ENCODE measurements at places on chromosomes 6 and 20.
A peak's percentile ranks its signal among the peaks of the same experiment; 100 is the strongest.

- DNase-seq, result no peak
These were observed 118.6 kb upstream of the UST start for GRCh38 chr6:148628251-148628650.

DNA sequence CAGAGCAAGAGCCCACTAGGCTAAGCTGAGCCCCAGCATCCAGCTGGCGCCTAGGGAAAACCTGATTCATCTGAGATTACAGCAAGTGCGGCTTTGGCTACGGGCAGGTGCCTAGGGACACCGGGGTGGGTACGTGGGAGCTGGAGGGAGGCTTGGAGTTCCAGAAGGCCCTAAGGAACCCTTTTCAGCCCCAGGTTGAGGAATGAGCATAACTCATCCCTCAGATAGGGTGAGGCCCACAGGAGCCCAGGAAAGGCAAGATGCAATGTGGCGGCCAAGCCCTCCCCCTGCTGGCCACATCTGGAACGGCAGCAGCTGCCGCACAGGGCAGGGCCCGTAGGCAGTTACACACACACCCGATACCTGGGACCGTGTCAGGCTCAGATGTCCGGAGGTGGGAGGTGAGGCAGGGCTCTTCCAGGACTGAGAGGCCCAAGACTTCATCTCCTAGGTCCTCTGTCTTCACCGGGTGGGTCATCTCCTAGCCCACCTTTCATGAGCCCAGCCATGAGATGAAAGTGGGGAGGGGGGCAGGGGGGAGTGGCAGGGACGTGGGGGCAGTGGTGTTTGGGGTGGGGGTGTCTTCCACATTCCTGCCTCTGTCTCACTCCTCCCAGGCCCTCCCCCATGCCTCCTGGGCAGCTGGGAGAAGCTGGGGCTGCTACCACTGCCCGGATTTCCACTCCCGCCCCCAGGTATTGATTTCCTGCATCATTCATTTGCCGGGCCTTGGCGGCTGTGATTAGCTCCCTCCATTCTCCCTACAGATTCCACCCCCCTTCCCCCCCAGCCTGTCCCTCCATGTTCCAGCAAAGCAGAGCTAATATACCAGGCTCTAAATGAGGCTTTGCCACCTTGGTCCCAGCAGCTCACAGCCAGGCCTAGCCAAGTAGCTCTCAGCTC is 5.5 kb downstream of the MDGA1 start:
- DNase-seq, result peak; percentile 86

GRCh38 chr6:38676236-38676973 is 26.5 kb downstream of the GLO1 start:
- peak; percentile 25 for DNase-seq

DNA sequence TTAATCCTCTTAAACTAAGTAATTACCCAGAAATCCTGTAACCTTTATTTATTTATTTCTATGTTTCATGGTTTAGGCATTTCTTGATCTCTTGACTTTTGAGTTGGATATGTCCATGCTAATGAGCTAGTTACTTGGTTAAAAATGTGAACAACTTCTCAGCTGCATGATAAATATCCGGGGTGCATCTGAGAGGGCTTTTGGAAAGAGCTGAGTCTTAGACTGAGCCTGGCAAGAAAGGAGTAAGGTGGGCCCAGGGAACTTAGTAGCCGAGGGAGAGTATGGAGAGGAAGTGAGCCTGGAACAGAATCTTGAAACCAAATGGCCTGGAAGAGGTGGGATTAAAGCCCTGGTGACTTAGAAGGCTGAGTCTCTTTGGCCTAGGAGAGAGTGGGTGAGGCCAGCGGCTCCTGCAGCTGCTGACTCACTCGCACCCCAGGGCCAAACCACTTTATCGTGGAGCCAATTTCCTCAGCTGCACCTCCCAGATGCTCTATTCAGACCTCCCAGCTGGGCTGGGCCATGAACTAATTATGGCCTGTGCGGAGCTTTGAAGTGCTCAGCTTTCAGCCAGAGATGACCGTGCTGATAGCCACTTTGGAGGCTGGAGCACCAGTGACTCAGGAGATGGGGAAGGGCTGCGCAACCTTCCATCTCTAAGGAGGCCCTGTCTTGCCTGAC is 19.1 kb downstream of the TGM3 start:
- no peak for DNase-seq

GRCh38 chr6:123233336-123233735 is 237.3 kb downstream of the CLVS2 start:
- no peak for DNase-seq

- DNase-seq, result no peak
These were observed 14.3 kb upstream of the ID1 start for GRCh38 chr20:31590717-31591225.

DNA sequence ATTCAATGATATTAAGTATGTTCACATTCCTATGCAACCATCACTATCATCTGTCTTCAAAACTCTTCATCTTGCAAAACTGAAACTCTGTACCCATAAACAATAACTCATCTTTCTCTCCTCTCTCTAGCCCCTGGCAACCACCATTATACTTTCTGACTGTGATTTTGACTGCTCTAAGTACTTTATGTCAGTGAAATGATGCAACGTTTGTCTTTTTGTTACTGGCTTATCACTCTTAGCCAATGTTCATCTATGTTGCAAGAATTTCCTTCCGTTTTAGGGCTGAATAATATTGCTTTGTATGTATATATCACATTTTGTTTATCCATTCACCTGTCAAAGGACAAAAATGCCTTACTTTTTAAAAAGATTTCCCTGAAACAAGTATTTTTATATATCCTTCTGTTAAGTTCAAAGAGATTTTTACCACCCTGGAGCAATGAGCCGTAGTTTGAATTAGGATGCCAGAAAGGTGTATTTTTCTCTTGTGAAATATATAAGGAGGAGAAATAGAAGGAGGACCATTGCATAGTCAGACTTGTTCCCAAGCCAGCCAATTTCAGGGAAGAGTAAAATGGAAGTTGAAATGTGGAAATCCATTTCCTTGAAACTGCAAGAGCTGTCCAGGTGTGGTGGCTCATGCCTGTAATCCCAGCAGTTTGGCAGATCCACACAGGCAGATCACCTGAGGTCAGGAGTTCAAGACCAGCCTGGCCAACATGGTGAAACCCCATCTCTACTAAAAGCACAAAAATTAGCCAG is 4.0 kb upstream of the CGAS start:
- DNase-seq, result no peak

GRCh38 chr6:158373214-158373613 is 60.9 kb downstream of the TULP4 start:
- DNase-seq, result no peak

- no peak for DNase-seq
These were observed 215.2 kb downstream of the PTPRK start for GRCh38 chr6:128305228-128305627.

- no peak for DNase-seq
These were observed 173.9 kb downstream of the EPM2A start for GRCh38 chr6:145561095-145562072.

DNA sequence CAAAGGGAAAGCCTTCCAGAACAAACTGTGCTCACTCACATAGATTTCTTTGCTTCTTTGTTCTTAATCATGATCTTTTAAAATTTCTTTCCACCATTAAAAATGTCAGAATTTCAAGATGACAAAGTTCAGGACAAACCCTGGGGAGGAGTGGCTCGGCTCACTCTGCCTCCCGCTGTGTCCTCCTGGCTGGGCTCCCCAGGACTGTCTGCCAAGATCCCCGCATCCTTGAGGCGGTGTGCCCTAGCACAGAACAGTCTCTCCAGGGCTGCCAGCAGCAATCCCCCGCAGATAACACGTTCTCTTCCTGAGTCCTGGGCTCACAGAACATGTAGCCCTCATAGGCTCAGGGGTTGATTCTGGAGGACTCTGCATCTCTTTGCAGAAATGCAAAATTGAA is 98.4 kb upstream of the KCNG1 start:
- DNase-seq, result no peak

DNA sequence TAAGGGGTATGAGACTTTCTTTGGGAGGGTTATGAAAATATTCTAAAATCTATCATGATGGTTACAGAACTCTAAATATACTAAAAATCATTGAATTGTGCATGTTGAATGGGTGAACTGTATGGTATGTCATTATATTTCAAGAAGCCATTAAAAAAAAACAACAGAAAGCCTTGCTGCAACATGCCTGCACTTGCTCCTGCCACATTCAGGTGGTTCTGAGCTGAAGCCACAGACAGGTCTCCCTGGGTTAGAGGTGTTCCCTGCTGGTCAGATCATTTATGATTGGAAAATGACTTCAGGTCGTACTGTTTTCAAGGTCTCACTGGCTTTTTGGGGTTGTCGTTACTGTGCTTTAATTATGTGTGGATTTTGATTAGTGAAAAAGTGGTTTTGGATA is 13.3 kb downstream of the GMPR start:
- DNase-seq, result no peak

DNA sequence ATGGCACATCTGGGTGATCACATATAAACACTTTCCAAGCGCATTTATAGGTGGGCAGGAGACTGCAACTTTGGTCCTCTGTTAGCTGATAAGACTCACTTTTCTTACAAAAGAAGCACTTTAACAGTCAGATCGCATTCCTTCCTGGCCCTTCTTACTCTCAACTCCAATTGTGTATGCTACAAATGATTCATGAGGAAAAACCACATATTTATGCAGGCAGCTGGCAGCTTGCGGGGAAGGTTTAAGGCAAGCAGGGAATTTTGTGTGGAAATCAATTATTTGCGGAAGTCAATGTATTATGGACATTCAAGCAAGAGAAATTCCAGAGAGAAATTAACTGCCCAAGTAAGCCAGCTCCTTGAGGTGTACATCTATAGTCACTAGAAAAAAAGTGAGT is 194.0 kb downstream of the PKHD1 start:
- no peak for DNase-seq

- DNase-seq, result peak; percentile 57
These were observed 20.9 kb upstream of the POM121L2 start for GRCh38 chr6:27332692-27333641.

DNA sequence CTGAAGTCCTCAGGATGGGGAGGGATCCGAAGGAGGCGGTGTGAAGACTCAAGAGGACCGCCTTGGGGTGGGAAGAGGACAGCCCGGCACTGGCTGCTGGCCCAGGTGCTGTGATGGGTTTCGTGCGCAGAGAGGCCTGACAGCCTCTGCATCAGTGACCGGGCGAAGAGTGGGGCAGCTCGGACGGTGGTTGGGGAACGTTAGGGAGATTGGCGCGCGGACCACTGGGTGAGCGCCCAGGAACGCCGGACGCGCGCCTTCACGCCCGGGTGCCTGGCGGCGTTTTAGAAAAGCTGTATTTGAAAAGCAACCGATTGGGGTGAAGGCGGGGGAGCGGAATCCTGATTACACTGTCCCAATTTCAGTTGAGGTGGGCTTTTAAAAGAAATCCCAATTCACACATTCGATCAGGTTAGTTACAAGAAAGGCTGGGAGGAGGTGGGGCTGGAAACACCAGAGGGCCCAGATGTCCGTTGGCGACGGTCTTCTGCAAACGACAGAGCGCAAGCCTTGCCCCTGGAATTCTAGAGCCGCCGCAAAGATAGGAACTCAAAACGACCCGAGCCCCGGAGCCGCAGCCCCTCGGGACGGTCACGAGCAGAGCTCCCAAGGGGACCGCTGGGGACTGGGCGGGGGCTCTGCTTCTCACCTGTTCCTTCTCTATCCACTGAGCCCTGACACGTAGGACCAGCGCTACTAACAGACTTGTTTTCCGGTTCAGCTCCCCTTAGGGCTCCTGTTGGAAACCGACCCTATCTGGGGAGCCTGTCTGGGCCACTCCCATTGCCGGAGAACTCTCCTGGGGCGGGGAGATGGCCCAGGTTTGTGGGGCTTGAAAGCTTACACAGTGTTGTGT is 8.5 kb upstream of the TRIM40 start:
- no peak for DNase-seq

DNA sequence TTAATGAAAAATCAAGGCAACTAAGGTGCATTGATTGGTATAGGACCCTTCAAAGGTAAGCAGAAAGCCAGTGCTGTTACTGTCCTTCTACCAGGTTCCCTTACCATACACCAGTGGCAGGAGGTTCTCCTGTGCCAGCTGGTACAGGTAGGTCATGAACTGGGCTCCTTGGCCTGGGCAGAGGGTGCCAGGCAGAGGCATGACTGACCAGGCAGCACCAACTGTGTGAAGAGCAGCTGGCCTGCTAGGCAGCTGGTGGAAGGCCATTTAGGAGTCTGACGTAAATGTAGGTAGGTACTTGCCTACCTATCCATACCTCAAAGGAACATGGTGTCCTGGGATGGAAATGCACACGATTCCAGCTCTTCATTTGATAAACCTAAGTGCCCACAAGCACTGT is 23.3 kb downstream of the PCNA start:
- DNase-seq, result no peak

- DNase-seq, result no peak
These were observed 4.6 kb upstream of the TMEM217 start for GRCh38 chr6:37262446-37263026.

- no peak for DNase-seq
These were observed 959.2 kb downstream of the EPHA7 start for GRCh38 chr6:92460133-92460532.

DNA sequence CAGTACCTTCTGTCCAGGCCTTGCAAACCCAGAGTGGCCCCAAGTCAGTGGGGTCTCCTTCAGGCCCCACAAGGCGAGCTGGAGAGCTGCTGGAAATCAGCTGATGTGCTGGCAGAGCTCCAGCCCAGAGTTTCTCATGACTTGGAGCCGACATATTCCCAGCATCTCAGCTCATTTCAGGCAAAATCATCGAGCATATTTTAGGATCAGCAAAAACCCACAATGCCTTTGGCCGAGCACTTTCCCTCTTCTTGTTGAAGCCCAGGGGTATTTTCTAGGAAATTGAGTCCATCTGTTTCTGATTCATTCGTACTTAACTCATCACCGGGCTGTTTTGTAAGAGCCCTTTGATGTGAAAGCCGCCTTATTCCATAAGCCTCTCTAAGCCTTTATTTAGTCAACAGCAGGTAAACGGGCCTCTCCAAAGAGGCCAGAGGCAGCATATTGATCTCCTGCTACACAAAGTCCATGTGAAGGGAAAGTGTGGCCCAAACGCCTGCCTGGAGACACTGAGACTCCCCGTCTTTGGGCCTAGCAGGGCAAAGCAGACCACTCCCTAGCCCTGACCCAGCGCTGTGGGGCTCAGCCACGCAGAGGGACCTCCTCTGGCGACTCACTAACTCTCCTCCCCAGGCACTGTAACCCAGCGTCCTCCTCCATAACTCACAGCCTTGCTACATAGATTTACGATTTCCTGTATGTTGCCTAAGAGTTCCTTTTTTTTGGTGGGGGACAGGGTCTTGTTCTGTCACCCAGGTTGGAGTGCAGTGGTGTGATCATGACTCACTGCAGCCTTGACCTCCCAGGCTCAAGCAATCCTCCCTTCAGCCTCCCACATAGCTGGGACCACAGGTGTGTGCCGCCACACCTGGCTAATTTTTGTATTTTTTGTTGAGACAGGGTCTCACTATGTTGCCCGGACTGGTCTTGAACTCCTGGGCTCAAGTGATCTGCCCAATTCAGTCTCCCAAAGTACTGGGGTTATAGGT is 12.1 kb upstream of the C20orf203 start:
- no peak for DNase-seq

GRCh38 chr20:39431091-39431880 is 469.1 kb downstream of the DHX35 start:
- no peak for DNase-seq

Measured in GM20000 (cell line).